ENCODE measurements at places on chromosomes 11 and 22.
A peak's percentile ranks its signal among the peaks of the same experiment; 100 is the strongest.

GRCh38 chr11:112748713-112749543 lies 212.3 kb upstream of the NCAM1 start:
- no peak for DNase-seq

GRCh38 chr11:86596861-86597586 lies 75.4 kb downstream of the ME3 start:
- DNase-seq = no peak

DNA sequence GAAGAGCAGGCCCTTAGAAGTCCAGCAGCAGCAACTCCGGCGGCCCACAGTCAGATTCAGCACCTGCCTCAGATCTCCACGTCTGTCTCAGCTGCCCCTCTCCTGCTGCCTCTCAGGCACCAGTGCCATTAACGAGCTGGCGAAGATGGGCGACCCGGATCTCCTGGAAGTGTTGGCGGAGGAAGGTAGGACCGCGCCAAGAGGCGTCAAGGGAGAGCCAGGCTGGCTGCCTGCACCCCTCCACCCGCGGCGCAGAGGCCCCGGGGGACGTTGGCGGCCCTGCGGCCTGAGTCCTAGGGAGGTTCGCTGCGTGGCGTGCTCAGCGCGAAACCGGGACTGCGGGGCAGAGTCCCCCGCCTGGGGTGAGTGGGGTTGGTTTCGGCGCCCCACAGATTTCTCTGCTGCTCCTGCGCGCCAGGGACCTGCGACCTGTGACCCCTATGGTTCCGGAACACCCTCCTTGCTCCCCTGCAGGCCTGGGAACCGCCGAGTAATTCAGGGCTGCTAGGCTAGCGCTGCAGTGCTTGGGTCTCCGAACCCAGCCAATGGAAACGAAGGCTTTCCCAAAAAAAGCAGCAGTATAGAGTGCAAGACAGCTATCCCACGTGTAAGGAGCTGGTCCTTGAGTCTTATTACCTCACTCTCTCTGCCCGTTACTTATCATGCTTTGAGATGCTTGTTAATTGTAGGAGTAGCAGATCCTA lies 615 bp downstream of the ANO5 start:
- DNase-seq = peak; percentile 73

DNA sequence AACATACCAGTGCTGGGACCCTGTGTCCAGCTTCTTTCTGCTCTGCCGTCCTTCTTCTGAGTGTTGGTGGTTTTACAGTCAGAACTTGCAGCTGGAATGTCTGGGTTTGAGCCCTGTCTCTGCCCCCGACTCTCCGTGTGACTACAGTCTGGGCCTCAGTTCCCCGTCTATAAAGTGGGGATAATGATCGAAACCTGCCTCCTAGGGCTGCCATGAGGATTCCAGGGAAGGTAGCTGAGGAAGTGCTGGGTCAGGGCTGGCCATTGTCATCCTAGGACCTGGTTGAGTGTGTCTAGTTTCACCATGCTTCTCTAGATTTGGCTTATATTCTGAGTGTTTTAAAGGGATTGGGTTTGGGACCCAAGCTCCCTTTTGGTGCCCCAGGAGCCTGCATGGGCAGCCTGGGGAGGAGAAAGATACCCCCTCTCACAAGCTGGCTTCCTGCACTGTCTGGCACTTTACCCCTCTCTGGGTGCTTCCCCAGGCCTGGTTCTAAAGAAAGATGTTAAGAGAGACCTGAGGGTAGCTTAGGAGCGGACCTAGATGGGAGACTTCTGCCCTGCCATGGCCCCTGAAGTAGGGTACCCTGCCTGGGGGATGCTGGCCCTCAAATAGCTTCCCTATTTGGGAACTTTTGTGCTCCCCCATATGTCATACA lies 49.9 kb downstream of the TSPAN18 start:
- no peak for DNase-seq

DNA sequence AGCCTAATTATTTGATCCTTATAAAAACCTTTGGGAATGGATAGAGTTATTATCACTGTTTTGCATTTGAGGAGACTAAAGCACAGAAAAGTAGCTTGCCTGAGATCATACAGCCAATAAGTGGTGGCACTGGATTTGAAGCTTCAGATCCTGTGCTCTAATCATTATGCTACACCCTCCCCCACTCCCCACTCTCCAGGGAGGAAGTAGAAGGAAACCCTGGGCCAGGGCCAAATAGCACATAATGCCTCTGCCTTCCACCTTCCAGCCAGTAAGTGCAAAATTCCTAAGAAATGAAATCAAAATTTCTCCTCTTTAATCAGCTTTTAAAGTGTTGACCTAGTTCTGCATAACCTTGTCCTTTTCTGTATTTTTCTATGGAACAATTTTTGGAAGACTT lies 61.6 kb downstream of the SIK2 start:
- DNase-seq = no peak

GRCh38 chr11:10414181-10414580 lies 40.9 kb upstream of the AMPD3 start:
- no peak for DNase-seq

DNA sequence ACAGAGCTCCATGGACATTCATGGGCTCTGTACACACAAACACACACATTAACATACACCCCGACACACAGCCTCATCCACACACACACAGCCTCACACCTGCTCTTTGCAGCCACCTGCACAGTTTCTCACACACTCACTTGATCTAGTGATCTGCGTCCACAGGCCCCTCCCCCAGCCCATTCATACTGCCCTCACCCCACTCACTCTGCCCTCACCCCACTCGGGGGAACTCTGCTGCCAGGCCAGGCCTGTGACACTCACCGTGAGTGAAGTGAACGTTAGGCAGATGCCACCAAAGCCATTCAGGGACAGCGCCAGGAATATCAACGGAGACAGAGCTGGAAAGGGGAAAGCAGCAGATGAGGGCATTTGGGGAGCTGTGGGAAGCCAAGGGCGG lies 15.0 kb downstream of the SLC43A1 start:
- no peak for DNase-seq

DNA sequence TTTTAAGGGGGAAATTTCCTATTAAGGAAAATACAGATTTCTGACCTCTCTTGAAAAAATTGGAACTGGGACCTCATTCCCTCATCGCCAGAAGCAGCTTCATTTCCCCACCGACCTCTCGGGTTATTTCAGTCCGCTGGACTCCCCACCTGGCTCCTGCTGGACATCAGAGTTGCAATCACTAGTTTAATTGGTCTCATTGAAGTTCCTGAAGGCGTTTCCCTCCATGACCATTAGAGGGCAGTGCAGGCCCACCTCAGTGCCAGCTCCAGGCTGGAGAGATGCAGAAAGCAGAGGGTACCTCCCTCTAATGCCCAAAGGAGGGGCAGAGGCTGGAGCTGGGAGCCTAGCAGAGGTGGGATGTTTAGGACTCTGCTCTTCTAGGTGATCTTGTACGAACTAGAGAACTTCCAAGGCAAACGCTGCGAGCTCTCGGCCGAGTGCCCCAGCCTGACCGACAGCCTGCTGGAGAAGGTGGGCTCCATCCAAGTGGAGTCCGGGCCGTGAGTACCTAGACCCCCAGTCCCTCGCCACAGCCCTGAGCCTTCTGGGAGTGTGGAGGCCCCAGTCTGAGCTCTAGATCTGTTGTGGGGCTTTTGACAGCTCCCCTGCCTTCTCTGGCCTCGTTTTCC lies 2.7 kb downstream of the CRYBB3 start:
- DNase-seq = no peak
